Fibroblast of upper back skin (primary cell): ENCODE measurements at places on chromosomes 3 and 15.

DNA sequence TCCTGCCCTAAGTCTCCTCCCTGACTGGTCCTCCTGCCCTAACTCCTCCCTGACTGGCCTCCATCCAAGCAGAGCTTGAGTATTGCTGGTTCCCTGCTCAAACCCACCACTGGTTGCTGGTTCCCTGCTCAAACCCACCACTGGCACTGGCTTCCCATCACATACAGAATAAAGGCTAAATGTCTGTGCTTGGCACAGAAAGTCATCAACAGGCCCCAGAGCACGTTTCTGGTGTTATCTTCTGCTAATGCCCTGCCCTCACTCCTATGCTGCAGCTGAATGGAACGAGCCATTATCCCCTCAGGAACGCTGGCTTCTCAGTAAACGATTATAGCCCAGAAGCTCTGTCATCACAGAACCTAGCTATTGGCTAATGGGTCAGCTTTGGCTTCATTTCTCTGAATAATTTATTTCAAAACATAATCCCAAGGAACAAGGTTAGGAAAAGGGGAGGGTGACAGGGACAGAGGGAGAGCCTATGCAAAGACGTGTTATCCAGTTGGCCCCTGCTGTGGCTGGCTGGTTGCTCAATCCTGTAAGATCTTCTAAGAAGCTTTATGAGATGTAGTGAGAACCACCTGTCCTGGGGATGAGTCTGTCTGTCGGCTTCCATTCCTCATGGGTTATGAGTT is 6.3 kb upstream of the MUC20 start:
- no peak for DNase-seq

DNA sequence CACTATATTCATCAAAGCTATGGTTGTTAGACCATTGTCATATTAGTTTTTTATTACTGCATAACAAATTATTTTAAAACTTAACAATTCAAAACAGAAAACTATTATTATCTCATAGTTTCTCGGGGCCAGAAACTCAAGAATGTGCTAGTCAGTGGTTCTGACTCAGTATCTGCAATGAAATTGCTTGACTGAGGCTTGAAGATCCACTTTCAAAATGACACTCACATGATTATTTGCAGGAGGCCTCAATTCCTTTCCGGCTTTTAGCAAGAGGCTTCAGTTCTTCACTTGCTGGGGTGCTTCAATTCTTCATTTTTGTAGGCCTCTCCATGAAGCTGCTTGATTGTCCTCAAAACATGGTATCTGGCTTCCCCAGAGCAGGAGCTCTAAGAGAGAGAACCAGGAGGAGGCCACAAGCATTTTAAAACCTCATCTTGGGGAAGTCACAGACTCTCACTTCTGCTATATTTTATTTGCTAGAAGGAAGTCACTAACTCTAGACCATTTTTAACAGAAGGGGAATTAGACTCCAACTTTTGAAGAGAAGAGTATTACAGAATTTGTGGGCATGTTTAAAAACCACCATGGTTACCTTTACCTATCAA is 383.7 kb downstream of the MFSD1 start:
- DNase-seq = no peak

DNA sequence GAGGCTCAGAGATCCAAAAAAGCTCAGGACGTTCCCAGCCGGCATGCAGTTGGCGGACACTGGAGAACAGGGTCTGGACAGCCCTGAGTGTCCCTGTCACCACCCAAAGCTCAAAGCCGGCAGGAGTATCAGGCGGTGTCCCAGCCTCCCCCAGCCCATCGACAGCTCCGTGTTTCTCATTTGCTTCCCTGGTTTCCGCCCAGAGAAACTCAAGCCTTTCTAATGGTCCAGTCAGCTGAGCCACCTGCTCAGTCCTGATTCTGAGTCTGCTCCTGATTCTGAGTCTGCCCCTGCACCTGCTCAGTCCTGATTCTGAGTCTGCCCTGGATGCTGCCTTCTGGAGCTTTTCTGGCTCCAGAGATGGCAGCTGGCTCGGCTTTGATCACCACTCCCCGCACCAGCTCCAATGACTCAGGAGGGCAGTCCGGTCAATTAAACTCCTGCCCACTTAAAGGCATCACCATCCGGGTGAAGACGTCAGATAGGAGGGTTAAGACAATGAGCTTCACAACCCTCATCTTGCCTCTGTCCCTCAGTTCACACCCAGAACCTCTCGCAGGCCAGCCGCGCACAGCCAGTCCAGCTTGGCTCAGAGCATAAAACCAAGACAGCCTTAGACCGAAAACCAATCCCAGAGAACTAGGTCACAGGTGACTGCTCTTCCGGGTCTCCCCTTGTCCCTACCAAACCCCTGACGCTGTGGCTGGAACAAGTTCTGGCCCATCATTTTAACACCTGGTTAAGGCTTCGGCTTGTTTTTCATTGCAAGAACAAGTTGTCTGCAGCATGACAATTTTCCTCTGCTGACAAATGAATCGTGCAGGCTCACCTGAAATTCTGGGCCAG is 6.8 kb downstream of the PCSK6 start:
- DNase-seq = no peak

DNA sequence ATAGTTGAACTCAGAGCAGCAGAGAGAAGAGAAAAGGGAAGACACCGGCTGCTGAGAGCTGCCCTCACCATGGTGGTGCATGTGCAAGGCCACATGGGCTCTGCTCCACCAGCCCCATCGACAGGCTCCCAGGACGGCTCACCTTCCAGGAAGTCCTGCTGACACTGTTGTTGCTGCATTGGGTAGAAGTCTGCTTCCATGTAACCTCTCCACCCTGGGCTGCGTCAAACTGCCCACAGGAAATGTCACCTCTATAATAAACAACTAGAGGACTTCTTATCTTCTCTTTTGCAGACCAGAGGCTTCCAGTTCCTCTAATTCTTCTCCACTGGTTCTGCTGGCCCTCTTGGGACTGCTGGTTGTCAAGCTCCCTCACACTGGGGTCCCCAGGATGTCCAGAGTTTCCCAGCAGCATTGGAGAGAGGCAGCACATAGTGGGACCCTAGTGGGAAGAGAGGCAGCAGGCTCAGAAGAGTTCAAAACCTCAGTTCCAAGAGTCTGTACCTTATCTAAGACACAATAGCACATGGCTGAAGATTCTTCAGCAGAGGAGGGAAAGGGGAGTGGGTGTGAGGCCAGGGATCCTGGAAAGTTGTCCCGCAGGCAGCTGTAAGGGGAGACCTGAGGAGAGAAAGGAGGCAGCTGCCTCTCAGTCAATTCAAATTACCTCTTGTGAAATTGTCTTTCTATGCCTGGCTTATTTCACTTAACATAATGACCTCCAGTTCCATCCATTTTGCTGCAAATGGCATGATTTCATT is 5.8 kb upstream of the CCR3 start:
- DNase-seq = no peak

- DNase-seq = no peak
Observed at GRCh38 chr3:127758013-127758412, 64.3 kb downstream of the MGLL start.

- no peak for DNase-seq
Observed at GRCh38 chr3:9078561-9079240, 115.4 kb upstream of the RAD18 start.

- DNase-seq = peak; percentile 17
Observed at GRCh38 chr15:23857028-23857641, 170.0 kb upstream of the NDN start.

DNA sequence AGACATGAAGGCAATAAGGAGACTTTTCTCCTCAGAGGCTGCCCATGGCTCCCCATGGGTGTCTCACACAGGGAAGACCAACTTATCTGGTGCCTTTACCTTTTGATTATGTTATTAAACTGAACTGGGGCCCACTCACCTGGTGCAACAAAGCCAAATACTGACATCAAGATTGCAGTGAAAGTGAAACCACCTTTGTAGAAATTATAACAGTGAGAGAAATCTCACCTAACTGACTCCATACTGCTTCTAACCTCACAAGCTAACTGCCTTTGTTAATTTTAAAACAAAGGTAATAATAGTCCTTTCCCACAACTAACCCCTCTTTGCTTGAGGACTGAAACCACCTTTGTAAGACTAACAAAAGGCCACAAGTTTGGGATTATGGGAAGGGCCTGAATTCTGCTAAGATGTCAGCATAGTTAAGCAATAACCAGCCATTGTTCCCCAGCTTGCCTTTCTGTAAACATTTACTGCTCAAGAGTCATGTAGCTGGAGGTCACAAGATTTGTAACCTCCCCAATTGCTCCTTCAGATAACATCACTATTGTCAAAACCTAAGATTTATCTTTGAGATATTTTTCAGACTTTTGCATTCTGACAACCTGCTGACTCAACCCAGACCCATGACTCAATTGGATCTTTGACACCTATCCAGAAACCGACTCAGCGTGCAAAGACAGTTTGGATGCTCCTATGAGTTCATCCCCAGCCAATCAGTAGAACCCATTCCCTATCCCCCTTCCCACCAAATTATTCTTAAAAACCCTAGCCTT is 420.3 kb upstream of the CFAP20DC start:
- DNase-seq = peak; percentile 26

- no peak for DNase-seq
Observed at GRCh38 chr3:38149708-38150107, 11.2 kb downstream of the MYD88 start.

GRCh38 chr3:5489536-5489935 is 302.0 kb downstream of the EDEM1 start:
- no peak for DNase-seq

DNA sequence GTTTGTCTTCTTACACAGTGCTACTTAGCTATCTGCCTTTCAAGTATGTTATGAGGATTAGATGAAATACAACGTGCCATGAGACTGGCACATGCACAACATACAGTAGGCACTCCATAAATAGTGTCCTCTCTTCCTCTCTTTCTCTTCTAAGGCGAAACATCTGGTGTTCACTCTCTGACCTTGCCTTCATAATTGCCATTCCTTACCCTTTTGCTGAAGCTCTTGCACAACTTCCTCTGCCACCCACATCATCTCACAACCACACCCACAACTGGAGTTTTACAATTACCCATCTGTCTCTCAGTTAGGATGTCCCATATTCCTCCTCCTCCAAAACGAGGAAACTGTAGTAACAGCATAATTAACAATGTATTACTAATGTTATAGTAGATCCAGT is 26.4 kb upstream of the ACP3 start:
- DNase-seq = peak; percentile 9

DNA sequence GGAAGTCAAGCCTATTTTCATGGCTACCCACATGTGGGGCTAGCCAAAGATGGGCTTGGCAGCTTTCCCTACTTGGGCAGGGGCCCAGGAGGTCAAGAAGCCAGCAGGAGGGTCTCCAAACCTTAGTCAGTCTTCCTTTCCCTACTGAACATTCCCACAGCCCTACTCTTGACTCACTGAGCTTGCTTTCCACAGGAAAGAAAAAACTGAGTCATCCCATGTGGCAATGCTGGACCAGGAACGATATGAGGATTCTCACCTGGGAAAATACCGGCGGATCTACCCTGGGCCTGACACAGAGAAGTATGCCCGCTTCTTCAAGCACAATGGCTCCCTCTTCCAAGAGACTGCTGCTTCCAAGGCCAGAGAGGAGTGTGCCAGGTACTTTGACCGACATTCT is 3.7 kb upstream of the NGRN start:
- peak; percentile 17 for DNase-seq

DNA sequence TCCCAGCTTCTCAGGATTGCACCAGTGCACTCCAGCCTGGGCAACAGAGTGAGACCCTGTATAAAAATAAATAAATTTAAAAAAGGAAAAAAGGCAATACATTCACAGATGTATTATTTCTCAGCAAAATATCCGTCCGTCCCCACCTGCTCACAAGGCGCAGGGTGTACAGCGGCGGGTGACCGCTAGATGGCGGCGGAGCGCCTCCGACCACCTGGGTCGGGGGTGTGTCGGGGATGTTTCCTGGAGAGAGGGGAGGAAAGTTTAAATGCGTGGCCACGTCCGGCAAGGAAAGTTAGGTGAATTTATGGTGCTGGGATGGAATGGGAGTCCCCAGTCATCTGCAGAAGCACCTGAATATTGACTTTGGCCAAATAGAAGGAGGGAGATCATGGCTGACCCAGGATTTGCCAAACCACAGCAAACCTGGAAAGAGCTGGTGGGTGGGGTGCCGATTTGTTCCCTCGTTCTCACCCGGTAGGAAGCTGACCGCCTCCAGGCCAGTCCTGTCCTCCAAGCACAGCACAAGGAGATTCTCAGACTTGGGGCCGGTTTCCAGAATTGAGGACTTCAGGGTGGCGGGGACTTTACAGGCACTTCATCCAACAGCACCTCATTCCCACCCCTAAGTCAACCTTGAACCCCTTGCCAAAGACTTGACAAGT is 88.3 kb downstream of the TMEM266 start:
- DNase-seq = no peak

GRCh38 chr3:184945886-184946625 is 134.1 kb downstream of the VPS8 start:
- no peak for DNase-seq

DNA sequence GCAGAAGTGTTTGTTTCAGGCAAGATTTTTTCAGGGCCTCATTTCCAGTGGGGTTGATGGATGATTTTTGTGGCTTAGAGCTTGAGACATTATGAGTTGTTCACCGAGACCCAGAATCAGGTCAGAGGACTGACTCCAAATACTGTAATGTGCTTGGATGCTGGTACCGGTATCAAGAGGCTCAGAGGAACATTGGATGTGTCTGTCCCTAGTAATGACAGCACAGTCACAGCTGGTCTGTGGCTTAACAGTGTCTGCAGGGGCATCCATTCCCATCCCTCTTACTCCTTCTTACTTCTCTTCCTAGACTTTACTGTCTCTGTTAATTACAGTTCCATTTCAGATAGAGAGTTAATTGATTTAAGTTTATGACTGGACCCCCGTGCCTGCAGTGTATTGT is 107.8 kb downstream of the PTPRG start:
- no peak for DNase-seq

DNA sequence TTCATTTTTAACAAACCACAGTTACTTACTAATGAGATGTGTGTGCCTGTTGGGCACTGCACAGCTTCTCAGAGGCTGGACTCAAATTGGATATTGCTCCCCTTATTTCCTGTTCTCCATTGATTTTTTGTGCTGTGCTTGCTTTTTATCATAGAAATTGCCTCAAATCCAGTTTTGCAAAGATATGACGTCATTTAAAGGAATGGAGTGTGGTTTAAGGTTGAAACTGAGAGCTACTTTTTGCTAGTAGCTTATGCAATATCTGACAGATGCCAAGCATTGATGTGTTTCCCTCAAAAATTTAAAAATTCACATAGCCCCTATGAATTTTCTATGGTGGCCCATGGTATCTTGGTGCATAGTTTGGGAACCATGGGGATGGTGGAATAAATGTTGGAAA is 67.7 kb upstream of the ROPN1 start:
- peak; percentile 80 for DNase-seq

DNA sequence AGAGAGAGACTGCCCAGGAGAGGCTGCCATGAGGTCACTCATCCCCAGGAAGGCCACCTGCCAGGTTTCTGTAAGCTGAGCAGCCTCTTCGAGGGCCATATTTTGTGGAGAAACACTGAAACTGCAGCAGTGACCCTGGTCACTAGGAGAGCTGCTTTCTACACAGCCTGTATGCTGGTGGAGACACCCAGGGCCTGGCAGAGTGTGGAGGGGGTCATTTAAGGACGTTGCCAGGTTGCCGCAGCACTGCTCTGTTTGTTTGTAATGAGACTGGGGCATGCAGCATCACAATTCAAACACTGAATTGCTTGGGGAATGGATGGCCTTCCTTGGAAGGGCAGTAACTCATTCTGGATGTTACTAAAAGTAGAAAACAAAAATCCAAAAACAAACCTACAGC is 104.9 kb upstream of the TRIM42 start:
- DNase-seq = no peak
